ENCODE measurements at places on chromosomes 7 and 10.

GRCh38 chr7:118429141-118429540 lies 204.6 kb downstream of the ANKRD7 start:
- no peak for DNase-seq

GRCh38 chr10:100008142-100008522 lies 1.6 kb downstream of the DNMBP start:
- no peak for DNase-seq

DNA sequence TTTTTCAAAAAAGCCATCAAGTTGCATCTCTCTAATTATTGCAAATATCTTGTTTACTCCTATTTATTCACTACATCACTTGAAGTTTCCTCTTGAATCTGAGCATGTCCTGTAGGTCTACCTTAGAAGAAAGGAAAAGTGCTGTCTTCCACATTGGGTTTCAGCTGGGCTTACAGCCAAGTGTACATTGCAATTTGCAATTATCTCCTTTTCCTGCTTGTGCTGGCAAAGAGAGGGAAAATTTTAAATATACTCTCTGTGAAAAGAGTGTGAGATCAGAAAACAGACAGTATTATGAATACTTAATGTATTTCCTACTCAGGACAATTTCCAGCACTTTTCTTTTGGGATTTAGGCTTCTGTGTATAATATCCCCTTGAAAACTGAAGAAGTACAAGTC lies 839.7 kb downstream of the CNTNAP2 start:
- DNase-seq = no peak

GRCh38 chr7:157397036-157397720 lies 60.4 kb downstream of the DNAJB6 start:
- no peak for DNase-seq

DNA sequence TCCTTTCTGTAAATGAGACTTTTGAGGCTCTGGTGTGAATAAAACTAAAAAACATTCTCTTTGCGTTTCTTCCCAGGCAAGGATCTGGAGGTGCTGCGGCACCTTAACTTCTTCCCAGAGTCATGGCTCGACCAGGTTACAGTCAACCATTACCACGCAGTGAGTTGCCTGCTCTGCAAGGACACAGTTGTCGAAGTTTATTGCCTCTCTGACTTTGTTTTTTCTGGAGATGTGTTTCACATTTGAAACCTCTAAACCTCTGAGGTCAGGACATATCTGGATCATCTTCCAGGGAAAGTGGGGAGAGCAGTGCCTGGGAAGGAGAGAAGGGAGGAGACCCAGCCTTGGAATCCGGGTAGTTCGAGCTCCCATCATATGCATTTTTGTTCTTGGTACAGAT lies 43.4 kb upstream of the PLEKHA1 start:
- no peak for DNase-seq

GRCh38 chr7:151175793-151176311 lies 8.4 kb upstream of the GBX1 start:
- DNase-seq = no peak

DNA sequence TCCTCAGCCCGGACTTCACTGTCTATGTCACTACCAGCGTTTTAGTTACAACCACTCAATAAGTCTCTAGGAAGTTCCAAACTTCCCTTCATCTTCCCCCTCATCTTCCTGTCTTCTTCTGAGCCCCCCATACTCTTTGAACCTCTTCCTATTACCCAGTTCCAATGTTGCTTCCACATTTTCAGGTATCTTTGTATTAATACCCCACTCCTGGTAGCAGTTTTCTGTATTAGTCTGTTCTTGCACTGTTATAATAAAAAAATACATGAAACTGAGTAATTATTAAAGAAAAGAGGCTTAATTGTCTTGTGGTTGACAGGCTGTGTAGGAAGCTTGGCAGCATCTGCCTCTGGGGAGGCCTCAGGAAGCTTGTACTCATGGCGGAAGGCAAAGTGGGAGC lies 218.6 kb downstream of the BICC1 start:
- DNase-seq = no peak

DNA sequence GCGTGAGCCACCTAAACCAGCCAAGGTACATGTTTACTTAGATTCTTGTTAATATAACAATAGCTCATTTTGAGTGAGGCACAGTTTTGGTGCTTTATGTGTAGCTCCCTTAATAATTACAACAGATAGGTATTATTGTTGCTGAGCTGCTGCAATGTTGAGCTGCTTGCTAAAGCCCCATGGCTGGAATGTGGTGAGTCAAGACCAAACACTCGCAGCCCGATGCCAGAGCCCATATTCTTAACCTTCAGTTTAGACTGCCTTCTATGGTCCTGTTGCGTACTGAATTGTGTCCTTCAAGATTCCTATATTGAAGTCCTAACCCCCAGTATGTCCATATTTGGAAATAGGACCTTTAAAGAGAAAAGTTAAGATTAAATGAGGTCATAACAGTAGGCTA lies 407.1 kb downstream of the NEBL start:
- DNase-seq = no peak

DNA sequence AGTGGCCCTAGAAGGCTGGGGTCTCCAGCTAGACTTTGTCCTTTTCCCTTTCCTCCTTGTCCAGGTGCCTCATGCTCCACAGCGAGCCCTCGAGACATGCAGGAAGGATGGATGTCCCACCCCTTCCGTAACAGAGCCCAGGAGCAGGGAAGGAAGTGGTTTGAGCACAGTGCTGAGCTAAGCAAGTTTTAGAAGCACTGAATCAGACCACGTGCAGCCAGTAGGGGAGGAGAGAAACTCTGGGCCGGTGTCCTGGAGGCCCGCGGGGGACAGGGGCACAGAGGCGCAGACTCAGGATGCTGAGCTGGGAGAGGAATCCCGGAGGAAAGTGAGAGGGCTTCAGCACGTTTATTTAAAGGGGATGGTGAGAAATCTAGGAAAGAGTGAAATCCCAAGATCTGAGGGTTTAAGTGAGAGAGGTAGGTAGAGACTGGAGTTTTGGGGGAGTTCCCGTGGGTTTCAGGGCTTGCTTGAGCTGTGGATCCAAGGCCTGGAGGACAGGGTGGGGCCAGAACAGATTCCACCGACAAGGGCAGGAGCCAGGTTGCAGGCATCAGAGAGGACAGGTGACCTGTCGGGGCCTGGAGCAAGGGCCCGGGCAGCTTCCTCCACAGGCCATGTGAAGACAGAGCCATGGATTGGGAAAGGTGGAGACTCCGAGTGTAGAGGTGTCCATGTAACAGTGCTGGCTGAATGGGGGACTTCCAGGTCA lies 4.4 kb upstream of the IRF5 start:
- DNase-seq = no peak

- DNase-seq = no peak
Measured at GRCh38 chr10:70544431-70545340, 57.9 kb downstream of the PRF1 start.

DNA sequence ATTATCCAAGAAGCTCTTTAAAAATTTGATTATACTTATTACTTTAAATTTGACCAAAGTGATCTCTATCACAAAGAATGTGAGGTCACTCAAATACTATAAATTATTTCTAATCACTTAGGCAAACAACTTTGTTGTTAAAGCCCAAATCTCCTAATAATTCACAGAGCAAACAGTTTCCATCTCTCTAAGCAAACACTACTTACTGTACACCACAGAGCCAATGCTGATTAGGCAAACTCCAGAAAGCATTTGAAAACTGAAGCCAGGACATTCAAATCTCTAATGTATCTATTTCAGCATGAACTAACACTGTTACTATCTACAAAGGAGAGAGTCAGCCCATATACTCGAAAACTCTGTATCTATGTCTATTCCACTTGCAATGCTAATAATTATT lies 107.1 kb downstream of the RNF32 start:
- no peak for DNase-seq

DNA sequence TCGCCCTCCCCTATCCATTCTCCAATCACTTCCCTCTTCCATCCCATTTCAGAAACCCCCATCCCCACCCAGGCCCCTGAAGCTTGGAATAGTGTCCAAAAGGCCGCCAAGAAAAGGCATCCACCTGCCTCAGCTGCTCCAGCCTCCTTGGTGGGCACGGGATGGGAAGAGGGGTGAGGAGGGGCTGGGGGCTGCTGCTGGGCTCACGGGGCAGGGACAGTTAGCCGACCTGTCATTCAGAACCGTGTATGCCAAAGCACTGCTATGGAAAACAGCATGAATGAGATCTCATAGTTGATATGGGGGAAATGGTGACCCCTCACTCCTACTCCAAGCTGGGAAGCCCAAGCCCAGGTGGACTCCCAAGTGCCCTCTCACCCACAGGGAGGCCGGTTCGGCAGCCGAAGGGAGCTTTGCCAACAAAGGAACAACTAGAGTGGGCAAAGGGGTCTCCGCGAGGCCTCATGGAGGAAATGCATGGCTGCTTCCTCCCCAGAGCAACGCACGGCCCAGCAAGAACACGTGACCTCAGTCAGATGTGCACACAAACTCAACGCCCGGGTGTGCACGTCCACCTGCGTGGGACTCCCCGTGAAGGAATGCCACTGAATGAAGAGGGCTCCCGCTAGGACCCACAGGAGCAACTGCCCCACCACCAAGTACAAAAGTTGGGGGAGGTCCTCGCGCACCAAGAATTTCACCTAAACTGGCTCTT lies 52.5 kb downstream of the EBF3 start:
- no peak for DNase-seq

- DNase-seq = no peak
Measured at GRCh38 chr10:48765527-48765926, 80.9 kb downstream of the WDFY4 start.

DNA sequence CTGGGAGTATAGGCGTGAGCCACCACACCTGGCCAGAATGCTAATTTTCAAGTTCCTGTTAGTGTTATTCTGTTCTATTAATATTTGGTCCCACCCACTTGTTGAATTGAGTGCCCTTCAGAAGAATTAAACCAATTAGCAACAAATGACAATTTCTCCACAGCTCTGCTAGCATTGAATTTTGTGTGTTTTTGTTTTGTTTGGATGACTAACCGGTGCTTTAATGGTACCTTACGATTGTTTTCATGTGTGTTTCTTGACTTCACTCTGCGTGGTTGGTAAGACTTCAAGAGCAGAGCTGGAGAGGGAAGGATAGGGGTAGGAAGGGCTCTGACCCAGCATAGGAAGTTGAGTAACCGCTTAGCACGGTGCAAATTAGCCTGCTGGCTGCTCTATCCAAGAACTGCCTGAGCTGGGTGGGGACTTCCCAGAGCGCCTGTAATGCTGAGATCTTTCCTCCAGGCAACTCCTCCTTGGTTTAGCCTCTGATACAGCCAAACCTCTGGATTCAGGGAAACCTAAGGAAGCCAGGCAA lies 4.6 kb downstream of the ARPC1B start:
- no peak for DNase-seq

DNA sequence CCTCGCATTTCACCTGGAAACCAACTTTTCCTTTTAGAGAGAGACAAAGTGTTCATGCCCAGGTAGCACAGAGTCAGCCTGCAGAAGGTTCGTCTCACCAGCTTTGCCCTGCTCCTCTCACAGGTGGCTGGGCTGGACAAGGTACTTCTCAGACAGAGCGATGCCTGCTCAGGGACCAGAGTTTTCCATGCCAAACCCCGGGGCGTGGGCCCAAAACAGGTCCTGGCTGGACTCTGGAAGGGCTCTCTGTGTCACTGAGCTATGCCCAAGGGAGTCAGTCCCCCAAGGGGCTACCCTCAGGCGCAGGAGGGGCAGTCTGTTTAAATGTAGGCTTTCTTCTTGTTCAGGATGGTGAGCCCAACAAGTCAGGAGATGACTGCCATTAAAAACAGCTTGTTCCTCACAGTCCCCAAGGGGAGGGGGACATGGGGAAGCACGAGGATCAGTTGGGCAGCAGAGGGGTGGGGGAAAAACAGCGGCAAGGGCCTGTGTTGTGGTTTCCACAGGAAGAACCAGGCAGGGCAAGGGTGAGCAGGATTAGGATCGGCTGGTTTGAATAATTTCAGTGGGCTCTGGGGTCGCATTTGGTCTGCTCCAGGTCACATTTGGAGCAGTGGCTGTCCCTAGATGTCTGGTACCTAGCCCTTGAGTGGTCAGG lies 55.5 kb upstream of the FIGNL1 start:
- DNase-seq = no peak

DNA sequence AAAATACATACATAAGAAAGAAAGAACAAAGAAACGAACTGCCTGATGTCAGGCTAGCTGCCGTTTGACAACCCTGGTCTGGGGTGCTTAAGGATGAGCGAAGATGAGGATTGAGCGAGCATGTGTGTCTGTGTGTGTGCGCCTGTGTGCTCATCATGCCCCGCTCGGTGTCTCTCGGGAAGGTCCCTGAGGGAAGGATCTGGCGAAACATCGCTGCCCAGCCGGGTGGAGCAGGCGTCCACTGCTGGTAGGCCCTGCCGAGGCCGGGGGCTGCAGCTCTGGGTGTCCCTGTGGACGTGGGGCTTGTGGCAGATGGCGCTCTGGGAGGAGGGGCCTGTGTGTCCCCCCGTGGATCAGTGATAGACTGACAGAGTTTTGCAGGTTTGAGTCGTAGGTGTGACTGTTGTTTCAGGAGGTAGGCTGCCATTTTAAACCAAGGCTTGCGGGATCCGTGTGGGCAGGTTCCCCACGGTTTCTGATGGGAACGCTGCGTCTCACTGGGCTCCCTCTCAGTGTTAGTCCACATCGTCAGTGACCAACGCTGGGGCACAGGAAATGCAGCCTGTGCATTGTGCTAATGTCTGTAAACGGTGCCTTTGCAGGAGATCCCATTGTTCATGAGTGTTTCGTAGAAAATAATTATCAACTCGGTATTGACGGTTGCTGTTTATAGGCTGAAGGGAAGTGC lies 5.9 kb upstream of the SUN1 start:
- DNase-seq = peak; percentile 90

- DNase-seq = no peak
Measured at GRCh38 chr10:78069151-78069550, 35.5 kb downstream of the RPS24 start.

DNA sequence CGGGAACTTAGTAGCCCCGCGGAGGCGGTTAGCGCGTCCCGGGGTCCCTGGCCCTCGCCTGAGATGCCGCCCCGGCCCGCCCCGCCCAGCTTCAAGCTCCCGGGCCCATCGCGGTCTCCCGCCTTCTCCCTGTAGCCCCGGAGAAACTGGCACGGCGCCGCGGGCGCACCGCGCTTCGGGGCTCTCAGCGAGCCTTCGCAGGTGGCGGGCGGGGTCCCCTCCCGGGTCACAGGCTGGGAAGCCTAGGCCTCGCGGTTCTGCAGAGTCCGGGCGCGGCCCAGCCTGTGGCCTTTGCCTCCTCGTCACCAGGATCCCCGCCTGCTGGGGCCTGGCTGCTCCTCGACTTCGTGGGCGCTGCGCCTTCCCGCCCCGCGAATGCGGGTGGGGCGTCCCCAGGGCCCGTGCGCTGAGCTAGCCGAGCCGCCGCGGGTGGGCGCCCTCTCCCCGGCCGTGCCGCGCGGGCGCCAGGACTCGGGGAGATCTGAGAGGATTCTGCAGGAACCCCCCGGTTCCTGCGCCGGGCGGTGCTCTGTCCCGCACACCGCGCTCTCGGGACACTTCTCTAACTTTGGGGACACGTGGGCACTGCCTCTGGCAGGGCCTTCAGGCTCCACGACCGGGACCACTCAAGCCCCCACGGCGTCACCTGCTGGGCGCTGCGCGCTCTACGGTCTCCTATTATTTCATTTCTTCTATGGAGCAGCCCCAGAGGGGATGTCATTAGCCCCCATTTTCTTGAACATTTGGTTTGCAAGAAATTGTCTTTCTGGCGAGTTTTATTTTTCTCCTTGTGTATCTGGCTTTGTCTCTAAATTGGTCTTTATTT lies 682 bp upstream of the RGS10 start:
- no peak for DNase-seq
